ENCODE measurements at places on chromosomes 2 and 18. TPM values are rescaled to one million over a fixed set of nuclear protein-coding genes. Genes with fewer than 3 reads are reported as not detected.

ABCB11 gene
- 0.03 TPM for total RNA-seq

DNA sequence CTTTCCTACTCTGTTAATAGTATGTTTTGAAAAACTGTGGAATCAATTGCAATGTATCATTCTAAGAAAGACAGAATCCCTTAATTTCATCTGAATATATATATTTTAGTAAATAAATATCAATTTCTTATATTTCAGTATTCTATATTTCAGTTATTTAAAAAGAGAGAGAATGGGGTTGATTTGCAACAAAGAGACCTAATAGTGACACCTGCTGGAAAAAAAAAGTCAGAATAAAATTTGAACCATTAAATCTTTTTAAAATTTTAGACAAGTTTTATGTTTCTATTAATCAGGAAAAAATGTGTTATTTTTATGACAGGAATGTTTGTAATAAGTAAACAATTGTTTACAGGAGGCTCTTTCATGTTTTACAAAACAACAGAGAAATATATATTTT, 20.7 kb upstream of the CCNT2 start:
- DNase-seq: peak; percentile 16

GRCh38 chr18:31655354-31655753, 29.0 kb downstream of the B4GALT6 start:
- no peak for DNase-seq

GRCh38 chr2:30475542-30475941, 28.5 kb downstream of the LCLAT1 start:
- DNase-seq: peak; percentile 19

DNA sequence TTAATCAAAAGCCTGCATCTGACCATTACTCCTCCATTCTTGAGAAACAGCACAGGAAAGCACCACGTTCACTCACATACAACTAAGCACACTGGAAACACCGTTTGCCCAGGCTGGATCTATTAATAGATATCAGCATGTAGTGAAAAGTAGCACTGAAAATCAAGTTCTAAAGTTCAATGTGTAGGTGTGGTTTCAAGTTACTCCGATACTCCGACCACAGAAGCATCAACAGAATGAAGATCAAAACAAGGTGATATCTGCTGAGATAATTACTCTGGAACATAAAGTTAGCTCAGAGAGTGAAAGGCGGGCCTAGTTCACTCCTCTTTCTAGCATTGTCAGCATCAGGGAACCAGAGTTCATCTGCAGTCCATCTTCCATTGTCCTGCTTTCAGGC, 1367.4 kb upstream of the ACVR2A start:
- no peak for DNase-seq

DNA sequence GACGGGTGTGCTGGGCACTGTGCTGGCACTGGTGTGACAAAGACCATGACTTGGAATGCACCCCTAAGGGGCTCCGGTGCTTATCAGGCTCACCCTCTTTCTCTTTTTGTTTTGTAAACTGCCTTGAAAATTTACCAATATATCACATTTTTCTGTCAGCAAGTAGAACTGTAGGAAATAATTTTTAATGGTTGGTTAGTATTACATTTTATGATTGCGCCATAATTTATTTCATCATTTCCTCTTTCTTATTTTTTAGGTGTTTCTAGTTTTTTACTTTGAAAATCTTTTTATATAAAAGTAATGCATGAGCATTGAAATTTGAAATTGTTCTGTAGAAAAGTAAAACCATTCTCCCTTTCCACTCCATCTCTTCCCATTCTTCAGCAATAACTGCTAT, 100.9 kb downstream of the MMADHC start:
- DNase-seq: no peak
